ENCODE measurements at places on chromosomes 3 and 15.
A peak's percentile ranks its signal among the peaks of the same experiment; 100 is the strongest.

DNA sequence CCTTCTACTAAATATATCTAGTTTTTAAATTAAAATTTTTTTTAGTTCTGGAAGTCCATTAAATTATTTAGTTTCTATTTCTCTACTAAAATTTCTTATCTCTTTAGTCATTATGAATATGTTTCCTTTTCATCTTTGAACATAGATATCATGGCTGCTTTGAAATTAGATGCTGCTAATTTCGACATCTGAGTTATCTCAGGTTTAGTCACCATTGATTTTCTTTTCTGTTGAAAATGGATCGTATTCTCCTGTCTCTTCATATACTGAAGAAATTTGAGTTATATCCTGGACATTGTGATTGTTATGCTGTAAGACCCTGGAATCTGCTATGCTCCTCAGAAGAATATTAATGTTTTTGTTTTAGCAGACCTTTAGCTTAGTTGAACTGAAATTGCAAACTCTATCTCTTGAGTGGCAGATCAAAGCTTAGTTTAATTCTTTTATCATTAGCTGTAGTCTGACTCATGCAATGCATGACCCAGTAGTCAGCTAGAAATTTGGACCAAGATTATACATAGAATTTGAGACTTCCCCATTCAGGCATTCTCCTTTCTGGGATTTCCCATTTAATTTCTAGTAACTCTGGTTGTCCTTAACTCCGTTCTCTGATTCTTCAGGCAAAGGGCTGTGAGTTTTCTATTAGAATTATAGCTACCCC lies 439.8 kb upstream of the IL12A start:
- no peaks in the 10 kb centered on the region for H3K27me3 ChIP-seq
- no peaks in the 10 kb centered on the region for H3K36me3 ChIP-seq
- no peak for DNase-seq
- no peak overlapping the region for H3K27ac ChIP-seq

- peaks cover 11% of the 10 kb centered on the region for H3K4me1 ChIP-seq
- no peaks in the 10 kb centered on the region for H3K27me3 ChIP-seq
- no peak overlapping the region for H3K4me3 ChIP-seq
- H3K36me3 ChIP-seq, result no peaks in the 10 kb centered on the region
- no peak for DNase-seq
Observed at GRCh38 chr3:33331414-33331813, 54.2 kb downstream of the FBXL2 start.

- H3K27me3 ChIP-seq, result no peaks in the 10 kb centered on the region
Observed at GRCh38 chr3:126758026-126758425, 54.0 kb downstream of the CHCHD6 start.

DNA sequence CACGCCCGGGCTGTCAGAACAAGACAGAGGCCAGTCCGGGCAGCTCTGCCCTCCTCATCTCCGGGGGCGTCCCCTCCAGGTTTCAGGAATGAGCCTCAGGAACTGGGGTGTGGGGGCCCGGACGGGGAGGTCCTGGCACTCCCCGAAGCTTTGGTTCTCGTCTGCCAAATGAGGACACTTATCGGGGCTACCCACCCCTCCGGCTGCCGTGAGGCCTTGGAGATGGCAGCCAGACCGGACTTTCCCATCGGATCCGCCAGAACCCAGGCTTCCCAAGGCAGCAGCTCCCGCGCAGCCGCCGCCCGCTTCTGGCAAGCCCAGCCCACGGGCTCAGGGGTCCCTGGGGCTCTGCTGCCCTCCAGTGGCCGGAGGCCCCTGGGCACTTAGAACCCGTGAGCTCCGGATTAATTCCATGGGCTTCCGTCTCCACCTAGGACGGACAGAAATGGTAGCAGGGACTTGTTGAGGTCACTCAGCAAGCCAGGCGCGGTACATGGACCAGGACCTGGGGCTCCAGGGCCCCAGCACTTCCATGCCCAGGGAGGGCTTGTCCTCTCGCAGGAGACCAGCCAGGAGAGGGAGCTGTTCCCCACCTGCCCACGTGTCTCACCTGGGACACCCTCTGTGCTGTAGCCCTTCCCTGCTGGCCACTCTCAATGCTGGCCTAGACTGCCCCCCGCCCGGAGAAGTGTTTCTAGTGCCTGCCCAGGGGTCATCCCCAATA lies 89.4 kb downstream of the LINGO1 start:
- H3K36me3 ChIP-seq, result no peaks in the 10 kb centered on the region
- peak overlapping the region; percentile 38 for H3K27ac ChIP-seq
- no peaks in the 10 kb centered on the region for H3K27me3 ChIP-seq
- H3K4me3 ChIP-seq, result peak overlapping the region; percentile 32
- peaks cover 11% of the 10 kb centered on the region for H3K4me1 ChIP-seq

DNA sequence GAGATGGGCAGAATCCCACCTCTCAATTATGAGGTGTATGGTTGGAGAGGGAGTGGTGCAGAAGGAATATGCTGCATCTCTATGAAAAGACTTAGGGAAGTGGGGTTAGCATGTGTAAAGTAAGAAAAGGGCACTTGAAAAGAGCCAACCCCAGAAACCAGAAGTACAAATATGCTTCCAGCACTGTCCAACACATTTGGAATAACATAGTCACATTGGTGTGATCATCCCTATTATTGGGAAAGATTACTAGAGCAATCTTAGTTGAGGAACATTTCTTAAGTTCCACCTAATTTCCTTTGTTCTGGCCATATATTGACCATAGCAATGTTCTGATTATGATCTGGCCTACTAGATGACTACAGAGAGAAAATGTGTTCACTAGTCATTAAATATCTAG lies 34.3 kb downstream of the HMG20A start:
- H3K27me3 ChIP-seq, result no peaks in the 10 kb centered on the region
- no peak for DNase-seq
- H3K27ac ChIP-seq, result no peak overlapping the region

GRCh38 chr3:14606669-14607339 lies 44.8 kb upstream of the CCDC174 start:
- no peaks in the 10 kb centered on the region for H3K36me3 ChIP-seq
- H3K4me1 ChIP-seq, result peaks cover 9% of the 10 kb centered on the region
- H3K27ac ChIP-seq, result no peak overlapping the region
- DNase-seq, result peak; percentile 19

GRCh38 chr3:176581589-176581988 lies 615.7 kb downstream of the TBL1XR1 start:
- H3K4me3 ChIP-seq, result no peak overlapping the region
- no peak for DNase-seq
- H3K27ac ChIP-seq, result no peak overlapping the region

GRCh38 chr15:67180514-67181191 lies 73.8 kb downstream of the AAGAB start:
- no peaks in the 10 kb centered on the region for H3K27me3 ChIP-seq
- H3K4me3 ChIP-seq, result no peak overlapping the region
- peaks cover 27% of the 10 kb centered on the region for H3K4me1 ChIP-seq
- H3K27ac ChIP-seq, result no peak overlapping the region
- peak; percentile 56 for DNase-seq

GRCh38 chr3:102237181-102237580 lies 197.6 kb upstream of the ZPLD1 start:
- H3K36me3 ChIP-seq, result no peaks in the 10 kb centered on the region
- no peak overlapping the region for H3K27ac ChIP-seq
- H3K27me3 ChIP-seq, result no peaks in the 10 kb centered on the region
- no peak for DNase-seq
- no peak overlapping the region for H3K4me3 ChIP-seq

GRCh38 chr15:42011074-42011473 lies 9.8 kb downstream of the PLA2G4E start:
- H3K4me3 ChIP-seq, result no peak overlapping the region
- no peaks in the 10 kb centered on the region for H3K27me3 ChIP-seq
- H3K4me1 ChIP-seq, result no peaks in the 10 kb centered on the region
- H3K27ac ChIP-seq, result no peak overlapping the region

DNA sequence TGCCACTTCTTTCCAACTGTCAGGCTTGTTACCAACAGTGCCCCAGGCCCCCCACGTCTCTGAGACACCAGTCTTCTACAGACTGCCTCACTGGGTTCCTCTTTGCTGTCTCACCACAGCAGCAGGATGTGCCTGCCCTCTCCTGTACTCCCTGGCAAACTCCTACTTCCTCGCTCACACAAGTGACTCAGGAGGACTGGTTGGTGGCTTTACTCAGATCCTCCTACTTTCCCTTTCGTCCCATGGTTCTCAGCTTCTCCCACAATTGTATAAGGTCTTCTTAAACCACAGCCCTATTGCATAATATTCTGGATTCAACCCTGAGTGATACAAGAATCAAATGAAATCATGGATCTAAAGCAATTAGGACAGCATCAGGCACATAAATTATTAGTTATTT lies 246.6 kb upstream of the PROK2 start:
- no peak overlapping the region for H3K4me3 ChIP-seq
- DNase-seq, result no peak
- H3K27ac ChIP-seq, result no peak overlapping the region
- H3K4me1 ChIP-seq, result no peaks in the 10 kb centered on the region
- H3K27me3 ChIP-seq, result no peaks in the 10 kb centered on the region
- H3K36me3 ChIP-seq, result no peaks in the 10 kb centered on the region

GRCh38 chr3:73435055-73435454 lies 189.7 kb downstream of the PDZRN3 start:
- no peak overlapping the region for H3K4me3 ChIP-seq
- H3K27me3 ChIP-seq, result no peaks in the 10 kb centered on the region
- DNase-seq, result no peak
- H3K4me1 ChIP-seq, result no peaks in the 10 kb centered on the region

GRCh38 chr15:89170364-89170763 lies 51.0 kb downstream of the RLBP1 start:
- H3K27me3 ChIP-seq, result no peaks in the 10 kb centered on the region
- peaks cover 6% of the 10 kb centered on the region for H3K36me3 ChIP-seq
- no peak for DNase-seq

GRCh38 chr3:13537909-13538296 lies 11.0 kb upstream of the FBLN2 start:
- H3K27me3 ChIP-seq, result no peaks in the 10 kb centered on the region
- no peak overlapping the region for H3K4me3 ChIP-seq
- peak overlapping the region; percentile 52 for H3K27ac ChIP-seq
- peak; percentile 73 for DNase-seq
- no peaks in the 10 kb centered on the region for H3K36me3 ChIP-seq

DNA sequence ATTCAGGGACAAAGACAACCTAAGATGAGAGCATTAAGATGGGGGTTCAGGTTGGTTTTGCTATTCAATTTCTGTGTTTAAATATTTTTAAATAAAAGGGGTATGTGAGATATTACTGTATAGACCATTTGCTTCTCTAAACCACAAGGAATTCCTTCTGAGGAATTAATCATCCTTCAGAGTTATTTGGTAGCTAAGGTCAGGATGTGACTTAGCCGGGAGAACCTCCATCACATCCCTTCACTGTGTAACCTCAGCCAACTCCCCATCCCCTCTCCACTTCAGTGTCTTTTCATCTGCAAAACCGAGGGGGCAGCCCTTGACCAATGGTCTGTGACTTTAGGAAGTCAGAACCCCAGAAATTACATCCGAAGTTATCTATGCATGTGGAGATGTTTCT lies 48.7 kb upstream of the SKOR1 start:
- H3K27ac ChIP-seq, result no peak overlapping the region
- H3K36me3 ChIP-seq, result peaks cover 3% of the 10 kb centered on the region
- no peaks in the 10 kb centered on the region for H3K4me1 ChIP-seq
- DNase-seq, result no peak

GRCh38 chr3:184595726-184596125 lies 34.1 kb downstream of the EPHB3 start:
- no peaks in the 10 kb centered on the region for H3K27me3 ChIP-seq
- H3K27ac ChIP-seq, result no peak overlapping the region
- no peaks in the 10 kb centered on the region for H3K4me1 ChIP-seq
- H3K4me3 ChIP-seq, result no peak overlapping the region
- no peak for DNase-seq
- no peaks in the 10 kb centered on the region for H3K36me3 ChIP-seq

DNA sequence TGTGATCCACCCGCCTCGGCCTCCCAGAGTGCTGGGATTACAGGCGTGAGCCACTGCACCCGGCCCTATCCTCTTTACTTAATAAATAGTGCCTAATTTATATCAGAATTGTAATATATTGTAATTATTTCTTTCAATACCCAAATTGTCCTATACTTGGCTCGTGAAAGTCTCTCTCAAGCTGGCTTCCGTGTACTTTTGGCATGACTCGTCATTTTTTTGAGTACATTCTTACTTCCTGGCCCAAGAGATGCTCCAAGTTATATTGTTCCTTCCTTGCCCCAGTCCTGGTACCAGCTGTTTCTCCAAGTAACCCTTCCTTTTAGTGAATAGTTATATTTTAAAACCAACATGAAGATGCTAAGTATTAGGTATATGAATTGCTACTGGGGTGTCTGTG lies 366.7 kb downstream of the LSAMP start:
- DNase-seq, result no peak
- H3K4me1 ChIP-seq, result no peaks in the 10 kb centered on the region
- no peak overlapping the region for H3K4me3 ChIP-seq

DNA sequence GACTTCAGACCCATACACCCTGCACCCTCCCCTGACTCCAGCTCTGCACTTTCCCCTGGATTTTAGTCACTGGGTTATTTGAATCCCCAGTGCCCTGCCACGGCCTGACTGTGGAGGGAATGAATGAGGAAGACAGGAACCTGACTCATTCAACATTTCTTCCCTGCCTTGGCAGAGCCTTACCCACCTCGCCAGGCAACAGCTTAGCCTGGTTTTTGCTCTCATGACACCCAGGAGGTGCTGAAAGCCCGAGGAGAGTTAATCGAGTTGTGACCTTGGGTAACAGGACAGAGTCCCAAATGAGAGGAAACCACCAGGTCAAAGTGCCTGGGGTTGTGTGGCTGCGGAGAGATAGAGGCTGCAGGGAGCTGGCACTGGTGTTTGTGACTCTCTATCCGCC lies 128.3 kb downstream of the SMAD6 start:
- no peaks in the 10 kb centered on the region for H3K4me1 ChIP-seq
- H3K27ac ChIP-seq, result no peak overlapping the region
- H3K4me3 ChIP-seq, result no peak overlapping the region

DNA sequence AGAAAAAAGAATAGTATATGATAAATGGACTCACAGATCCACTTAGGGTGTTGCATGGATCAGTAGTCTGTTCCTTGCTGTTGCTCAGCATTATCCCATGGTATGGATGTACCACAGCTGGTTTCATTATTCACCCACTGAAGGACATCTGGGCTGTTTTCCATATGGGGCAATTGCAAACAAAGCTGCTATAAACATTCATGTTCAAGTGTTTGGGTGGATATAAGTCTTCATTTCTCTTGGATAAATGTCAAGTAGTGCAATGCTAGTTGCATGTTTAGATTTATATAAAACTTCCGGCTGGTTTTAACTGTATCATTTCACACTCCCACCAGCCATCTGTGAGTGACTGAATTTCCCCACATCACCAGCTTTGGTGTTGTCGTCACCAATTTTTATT lies 137.7 kb downstream of the ASB7 start:
- no peak for DNase-seq
- H3K4me3 ChIP-seq, result no peak overlapping the region
- H3K4me1 ChIP-seq, result no peaks in the 10 kb centered on the region
- H3K27ac ChIP-seq, result no peak overlapping the region
- H3K36me3 ChIP-seq, result no peaks in the 10 kb centered on the region

GRCh38 chr15:44482090-44482489 lies 54.7 kb downstream of the CTDSPL2 start:
- no peak overlapping the region for H3K4me3 ChIP-seq
- H3K4me1 ChIP-seq, result no peaks in the 10 kb centered on the region
- H3K27me3 ChIP-seq, result no peaks in the 10 kb centered on the region
- DNase-seq, result no peak
- H3K27ac ChIP-seq, result no peak overlapping the region
- H3K36me3 ChIP-seq, result peaks cover 14% of the 10 kb centered on the region
